Fibroblast of skin of right quadriceps (primary cell): ENCODE measurements at places on chromosomes 5 and 9.

- no peak for DNase-seq
Measured at GRCh38 chr9:126723807-126724172, 81.0 kb upstream of the ZBTB43 start.

- DNase-seq: no peak
Measured at GRCh38 chr9:365436-365835, 150.8 kb downstream of the DOCK8 start.

GRCh38 chr5:65762234-65762633, 40.2 kb downstream of the NLN start:
- peak; percentile 20 for DNase-seq

DNA sequence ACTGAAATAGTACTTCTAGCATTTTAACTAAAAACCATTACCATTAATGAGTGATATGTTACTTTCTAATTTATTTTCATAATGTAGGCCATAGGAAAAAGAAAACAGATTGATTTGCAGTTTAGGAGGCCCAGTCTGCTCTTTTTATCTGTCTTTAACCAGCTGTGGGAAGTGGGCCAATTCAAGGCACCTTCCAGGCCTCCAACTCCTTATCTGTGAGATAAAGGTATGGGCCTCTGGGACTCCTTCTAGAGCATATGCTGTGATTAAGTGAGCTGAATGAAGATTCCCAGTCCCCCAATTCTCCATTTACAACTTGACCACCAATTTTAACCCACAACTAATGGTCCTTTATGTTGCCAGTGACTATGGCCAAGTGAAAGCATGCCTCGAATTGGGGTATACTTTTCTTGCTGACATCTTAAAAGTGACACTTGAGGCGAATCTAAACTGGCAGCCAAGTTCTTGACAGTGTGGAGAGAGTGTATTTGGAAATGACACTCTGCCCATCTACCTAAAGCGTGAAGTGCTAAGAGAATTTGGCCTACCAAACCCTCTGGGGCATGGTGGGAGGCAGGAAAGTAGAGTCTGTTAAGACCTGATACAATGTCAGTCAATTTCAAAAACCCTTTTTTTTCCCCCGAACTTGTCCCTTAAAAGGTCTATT, 88.3 kb downstream of the PIK3R1 start:
- DNase-seq: no peak

DNA sequence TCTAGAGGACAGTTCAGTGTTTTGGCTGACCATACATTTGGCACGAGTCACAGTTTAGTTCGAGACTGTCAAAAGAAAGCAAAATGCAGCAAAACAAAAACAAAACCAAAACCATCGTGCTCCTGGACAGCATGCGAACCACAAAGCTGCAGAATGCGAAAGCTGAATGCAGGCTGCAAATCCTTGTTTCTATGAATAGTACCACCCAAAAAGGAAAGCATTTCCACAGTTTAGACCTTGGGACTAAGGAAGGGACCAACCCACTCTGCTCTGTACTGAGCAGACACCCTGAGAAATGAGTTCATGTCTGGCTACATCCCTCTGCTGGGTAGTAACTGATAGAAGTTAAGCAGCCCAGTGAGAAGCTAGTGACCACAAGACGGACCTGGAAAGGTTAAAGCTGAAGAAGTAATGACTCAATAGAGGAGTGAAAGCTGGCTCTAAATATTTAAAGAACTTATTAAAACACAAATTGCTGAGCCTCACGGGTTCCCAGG, 3.9 kb downstream of the GCNT4 start:
- peak; percentile 31 for DNase-seq

DNA sequence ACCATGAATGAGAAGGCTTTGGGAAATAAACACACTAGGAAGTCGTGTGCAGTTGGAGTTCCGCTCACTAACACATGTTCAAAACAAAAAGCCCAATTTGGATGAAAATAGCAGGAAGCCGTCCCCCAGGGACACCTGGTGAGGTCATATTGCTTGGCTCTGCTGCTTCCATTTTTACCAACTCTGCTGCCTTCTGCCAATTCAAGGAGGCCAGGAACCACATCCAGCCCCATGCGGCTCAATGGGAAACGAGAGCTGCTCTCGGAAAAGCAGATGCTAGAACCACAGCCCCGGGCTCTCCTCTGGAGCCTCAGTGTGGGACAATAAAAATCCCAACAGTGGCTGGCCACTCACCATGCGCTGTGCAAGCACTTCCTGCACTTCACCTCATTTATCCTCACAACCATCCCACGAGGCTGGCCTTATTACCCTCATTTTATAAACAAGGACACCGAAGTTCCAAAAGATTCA, 13.4 kb downstream of the ADAM19 start:
- DNase-seq: peak; percentile 77

DNA sequence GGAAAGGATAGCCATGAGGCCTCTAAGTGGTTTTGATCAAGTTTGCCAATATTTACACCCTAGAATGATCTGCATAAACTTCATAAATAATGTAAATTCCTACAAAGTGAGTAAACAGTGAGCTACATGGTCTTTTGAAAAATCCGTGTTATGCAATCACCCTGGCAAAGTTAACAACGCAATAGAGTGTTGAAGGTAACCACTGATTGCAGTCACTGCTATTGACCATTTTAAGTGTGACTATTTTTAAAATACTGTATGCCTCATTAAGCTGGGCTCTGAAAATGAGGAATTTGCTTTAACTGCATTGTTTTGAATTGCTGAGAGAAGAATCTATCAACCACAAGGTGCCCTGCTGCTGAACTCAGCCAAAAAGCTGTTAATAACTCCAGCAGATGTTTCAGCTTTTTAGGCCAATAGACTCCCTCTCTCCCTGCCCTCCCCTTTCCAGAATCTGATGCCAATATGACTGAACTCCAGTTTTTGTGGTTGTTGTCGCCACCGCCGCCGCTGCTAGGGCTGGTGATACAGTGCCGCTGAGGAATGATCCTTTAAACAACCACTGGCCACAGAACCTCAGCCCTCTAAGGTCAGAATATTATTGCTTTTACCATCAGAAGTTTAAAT, 35.3 kb upstream of the SMARCA2 start:
- DNase-seq: peak; percentile 96

DNA sequence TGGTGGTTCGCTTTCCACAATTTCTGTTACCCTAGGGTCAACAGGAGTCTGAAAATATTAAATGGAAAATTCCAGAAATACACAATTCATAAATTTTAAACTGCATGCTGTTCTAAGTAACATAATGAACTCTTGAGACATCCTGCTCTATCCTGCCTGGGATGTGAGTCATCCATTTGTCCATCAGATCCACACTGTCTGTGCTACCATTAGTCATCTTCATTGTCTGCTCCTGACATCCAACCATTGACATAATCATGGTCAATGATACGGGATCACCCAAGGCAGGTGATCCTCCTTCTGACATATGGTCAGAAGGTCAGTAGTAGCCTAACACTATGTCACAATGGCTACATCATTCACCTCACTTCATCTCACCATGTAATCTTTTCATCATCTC, 276.7 kb upstream of the KIF2A start:
- DNase-seq: peak; percentile 47

- DNase-seq: no peak
Measured at GRCh38 chr9:88312045-88312444, 76.2 kb upstream of the SPIN1 start.

GRCh38 chr9:134965411-134965810, 47.7 kb upstream of the FCN1 start:
- no peak for DNase-seq

- DNase-seq: no peak
Measured at GRCh38 chr5:76196457-76196856, 113.3 kb downstream of the SV2C start.
